ENCODE measurements at places on chromosomes 7 and 10.

- no peak for DNase-seq
Observed at GRCh38 chr10:89278900-89279392, 22.9 kb upstream of the IFIT2 start.

GRCh38 chr10:51875610-51876009 is 176.2 kb upstream of the CSTF2T start:
- DNase-seq, result no peak

DNA sequence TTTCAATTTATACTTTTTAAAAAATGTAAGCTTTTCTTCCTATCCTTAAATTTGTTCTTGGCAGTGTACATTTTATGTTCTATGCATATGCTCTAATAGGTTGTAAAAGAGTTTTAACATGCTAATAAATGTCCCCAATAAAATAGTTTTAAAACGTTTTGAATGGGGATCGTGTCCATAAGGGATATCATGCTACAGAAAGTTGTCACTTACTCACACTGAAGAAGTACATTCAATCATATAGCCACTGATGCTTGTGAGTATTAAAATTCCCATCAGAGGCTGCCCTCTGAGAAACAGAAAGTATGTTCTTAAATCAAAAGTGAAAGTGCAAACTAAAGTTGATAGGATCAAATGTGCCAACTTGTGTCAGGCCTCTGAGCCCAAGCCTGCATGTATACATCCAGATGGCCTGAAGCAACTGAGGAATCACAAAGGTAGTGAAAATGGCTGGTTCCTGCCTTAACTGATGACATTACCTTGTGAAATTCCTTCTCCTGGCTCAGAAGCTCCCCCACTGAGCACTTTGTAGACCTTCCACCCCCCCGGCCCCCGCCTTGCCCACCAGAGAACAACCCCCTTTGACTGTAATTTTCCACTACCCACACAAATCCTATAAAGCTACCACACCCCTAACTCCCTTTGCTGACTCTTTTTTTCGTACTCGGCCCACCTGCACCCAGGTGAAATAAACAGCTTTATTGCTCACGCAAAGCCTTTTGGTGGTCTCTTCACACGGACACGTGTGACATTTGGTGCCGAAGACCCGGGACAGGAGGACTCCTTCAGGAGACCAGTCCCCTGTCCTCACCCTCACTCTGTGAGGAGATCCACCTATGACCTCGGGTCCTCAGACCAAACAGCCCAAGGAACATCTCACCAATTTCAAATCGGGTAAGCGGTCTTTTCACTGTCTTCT is 877 bp upstream of the NOD1 start:
- no peak for DNase-seq

GRCh38 chr10:36269222-36269621 is 627.1 kb upstream of the FZD8 start:
- DNase-seq, result no peak

DNA sequence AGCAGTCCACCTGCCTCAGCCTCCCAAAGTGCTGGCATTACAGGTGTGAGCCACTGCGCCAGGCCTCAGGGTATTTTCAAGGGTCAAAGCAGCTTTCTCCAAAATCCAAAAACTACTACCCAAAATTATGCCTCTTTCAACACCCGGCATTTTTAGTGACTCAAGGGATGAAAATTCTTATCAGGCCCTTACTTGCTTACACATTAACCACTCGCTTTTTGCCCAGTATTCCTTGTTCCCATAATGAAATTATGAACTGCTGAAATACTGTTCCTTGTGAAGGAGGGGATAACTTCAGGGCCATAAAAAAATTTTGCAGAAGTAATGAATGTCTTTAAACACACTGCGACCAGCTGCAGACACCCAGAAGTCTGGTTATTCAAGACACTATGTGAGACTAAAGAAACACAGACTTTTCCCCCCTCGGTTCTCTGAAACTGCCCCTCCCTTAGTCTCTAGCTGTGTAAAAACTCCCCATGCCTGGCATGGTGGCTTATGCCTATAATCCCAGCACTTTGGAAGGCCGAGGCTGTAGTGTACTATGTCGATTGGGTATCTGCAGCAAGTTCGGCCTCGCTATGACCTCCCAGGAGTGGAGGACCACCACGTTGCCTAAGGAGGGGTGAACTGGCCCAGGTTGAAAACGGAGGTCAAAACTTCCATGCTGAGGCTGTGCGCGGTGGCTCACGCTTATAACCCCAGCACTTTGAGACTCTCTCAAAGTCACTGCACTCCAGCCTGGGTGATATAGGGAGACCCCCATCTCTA is 12.0 kb downstream of the FXYD4 start:
- no peak for DNase-seq

GRCh38 chr7:134752006-134752760 is 27.3 kb upstream of the CALD1 start:
- no peak for DNase-seq

DNA sequence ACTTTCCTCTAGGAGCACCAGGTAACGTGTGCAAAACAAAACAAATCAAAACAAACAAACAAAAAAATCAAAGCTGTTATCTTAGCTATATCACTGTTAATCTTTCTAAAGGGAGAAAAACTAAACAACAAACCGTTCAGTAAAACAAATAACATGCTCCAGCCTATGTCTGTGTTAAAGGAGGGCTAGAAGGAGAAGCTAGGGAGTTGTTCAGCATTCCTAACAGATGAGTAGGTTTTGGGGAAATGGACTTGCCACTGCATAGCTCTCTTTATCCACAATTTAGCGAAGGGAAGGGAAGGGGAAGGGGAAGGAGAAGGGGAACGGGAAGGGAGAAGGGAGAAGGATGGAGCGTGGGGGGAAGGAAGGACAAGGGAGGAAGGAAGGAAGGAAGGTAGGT is 134.2 kb upstream of the AKR1E2 start:
- no peak for DNase-seq

DNA sequence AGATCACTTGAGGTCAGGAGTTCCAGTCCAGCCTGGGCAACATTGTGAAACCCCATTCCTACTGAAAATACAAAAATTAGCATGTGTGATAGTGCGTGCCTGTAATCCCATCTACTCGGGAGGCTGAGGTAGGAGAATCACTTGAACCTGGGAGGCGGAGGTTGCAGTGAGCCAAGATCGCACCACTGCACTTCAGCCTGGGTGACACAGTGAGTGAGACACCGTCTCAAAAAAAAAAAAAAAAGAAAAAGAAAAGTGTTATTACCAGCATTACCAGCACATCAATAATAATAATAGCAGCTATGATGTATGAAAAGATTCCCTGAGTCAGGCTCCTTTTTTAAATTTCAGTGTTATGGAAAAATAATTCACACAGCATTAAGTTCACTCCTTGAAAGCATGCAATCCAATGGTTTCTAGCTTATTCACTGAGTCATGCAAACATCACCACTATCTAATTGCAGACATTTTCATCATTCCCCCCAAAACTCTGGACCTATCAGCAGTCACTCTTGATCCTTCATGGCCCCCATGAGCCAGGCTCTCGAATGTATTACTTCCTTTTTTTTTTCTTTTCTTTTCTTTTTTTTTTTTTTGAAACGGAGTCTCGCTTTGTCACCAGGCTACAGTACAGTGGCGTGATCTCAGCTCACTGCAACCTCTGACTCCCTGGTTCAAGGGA is 228.4 kb downstream of the FANK1 start:
- DNase-seq, result no peak

DNA sequence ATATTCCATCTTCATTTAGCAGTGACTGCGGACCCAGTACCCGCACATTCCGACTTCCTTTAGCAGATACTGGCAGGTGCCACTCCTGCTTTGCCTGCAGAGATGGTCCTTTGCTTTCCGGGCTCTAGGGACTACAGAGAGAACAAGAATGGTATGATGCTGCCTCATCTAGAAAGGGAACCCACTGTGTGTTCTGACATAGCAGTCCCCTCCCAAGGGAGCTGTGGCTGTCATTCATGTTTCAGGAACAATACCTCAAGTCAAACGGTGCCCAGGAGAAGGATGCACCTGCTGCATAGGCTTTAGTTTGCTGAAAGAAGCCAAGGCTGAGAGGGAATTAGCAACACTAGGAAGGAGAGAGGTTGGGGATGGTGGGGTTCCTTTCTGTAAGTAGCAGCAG is 15.9 kb upstream of the TMEM72 start:
- no peak for DNase-seq

- DNase-seq, result no peak
Observed at GRCh38 chr7:28409716-28410627, 2.3 kb upstream of the CREB5 start.

DNA sequence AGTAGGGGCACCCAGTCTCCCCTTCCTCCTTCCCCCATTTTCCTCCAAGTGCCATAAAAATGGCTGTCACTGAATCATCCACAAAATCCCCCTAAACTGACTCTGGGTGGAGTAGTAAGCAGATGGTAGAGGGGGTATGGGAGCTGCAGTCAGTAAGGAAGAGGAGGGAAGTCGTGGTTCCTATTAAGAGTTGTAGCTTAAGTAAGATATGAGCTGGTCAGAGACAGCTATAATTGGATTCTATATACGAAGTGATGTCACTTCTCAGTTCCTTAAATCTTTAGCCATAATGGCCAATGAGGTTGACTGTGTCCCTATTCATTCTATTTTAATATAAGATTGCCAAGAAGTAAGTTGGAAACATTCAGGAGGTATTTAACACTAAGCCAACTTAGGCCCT is 131.7 kb downstream of the SLC16A9 start:
- no peak for DNase-seq

- no peak for DNase-seq
Observed at GRCh38 chr7:45984386-45985295, 63.6 kb upstream of the IGFBP3 start.

GRCh38 chr7:66542528-66543269 is 86.0 kb upstream of the KCTD7 start:
- DNase-seq, result no peak

DNA sequence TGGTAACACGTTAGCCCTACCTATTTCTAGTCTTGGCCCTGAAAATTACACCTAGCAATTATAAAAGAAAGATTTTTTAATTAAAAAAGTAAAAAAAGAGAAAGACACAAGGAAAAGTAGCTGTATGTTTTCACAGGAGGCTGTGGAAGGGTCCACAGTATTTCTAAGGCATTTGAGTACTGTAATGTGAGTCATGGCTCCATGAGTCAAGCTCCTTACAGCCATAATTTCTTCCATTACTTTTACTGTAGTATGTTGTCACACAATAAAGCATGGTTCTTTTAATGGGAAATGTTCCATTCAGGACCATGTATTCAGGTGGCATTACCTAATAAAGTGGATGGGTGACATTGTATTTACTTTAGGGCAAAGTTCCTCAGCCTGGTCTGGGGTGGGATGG is 113.4 kb downstream of the GPR37 start:
- no peak for DNase-seq

- no peak for DNase-seq
Observed at GRCh38 chr10:15122477-15123030, 25.4 kb downstream of the RPP38 start.

GRCh38 chr7:79199961-79200360 is 253.5 kb downstream of the MAGI2 start:
- no peak for DNase-seq

GRCh38 chr10:34696423-34696822 is 118.7 kb downstream of the PARD3 start:
- DNase-seq, result no peak

- DNase-seq, result no peak
Observed at GRCh38 chr7:121369462-121369861, 26.6 kb downstream of the FAM3C start.

- DNase-seq, result no peak
Observed at GRCh38 chr7:119964788-119965542, 308.0 kb upstream of the KCND2 start.

DNA sequence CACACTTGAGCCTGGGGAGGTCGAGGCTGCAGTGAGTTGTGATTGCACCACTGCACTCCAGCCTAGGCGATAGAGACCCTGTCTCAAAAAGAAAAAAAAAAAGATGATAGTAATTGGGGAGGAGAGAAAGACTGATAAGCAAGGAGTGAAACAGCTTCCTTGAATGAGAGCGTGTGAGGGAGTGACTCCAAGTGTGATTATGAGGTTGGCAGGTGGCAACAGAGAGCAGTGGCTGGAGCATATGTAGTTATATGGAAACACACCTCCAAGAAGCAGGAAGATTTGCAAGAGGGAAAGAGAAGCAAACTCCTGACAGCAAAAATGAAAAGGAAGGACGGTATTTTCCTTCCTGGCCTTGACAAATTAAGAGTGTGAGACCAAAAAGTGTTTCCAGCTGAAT is 50.4 kb downstream of the VKORC1L1 start:
- no peak for DNase-seq

DNA sequence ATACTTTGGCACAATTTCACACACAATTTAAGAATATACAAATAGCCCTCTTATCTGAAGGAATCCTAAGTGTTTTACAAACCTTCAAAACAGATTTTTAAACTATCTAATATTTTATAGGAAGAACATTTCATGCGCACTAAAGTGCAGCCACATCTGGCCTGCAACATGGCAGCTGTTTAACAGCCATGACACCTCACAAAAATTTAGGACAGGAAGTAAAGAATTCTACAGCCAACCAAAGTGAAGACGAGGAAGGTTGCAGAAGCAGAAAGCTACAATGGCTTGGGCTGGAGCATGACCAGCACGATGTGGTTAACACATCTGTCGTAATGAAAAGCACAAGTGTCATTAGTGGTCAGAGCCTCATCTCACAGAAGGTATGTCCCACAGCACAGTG is 238.1 kb downstream of the HPSE2 start:
- DNase-seq, result no peak

- DNase-seq, result no peak
Observed at GRCh38 chr10:63200431-63200830, 67.3 kb downstream of the NRBF2 start.

DNA sequence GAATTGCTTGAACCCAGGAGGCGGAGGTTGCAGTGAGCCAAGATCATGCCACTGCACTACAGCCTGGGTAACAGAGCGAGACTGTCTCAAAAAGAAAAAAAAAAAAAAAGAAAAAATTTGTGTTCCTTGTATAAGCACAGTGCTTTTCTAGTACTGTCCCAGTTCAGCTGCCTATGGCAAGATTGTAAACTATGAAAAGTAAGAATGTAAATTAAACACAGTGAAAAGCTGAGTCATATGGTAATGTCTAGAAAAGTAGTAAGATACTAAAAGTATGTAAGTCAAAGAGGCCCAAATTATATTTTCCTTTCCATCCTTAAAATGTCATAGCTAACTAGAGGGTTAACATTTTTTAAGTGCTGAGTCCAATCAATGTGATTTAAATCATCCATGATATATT is 42.8 kb downstream of the RBM20 start:
- no peak for DNase-seq

- no peak for DNase-seq
Observed at GRCh38 chr7:50956522-50957155, 173.9 kb upstream of the GRB10 start.

GRCh38 chr10:35412900-35413491 is 76.7 kb downstream of the CCNY start:
- DNase-seq, result no peak

All from NCI-H2029 treated with DMSO at 0.1 percent for 48 hours (cell line).